Anterior cingulate cortex (tissue), 58 donors: ENCODE measurements at places on chromosomes 5 and 9.
A peak's percentile ranks its signal among the peaks of the same experiment; 100 is the strongest.

DNA sequence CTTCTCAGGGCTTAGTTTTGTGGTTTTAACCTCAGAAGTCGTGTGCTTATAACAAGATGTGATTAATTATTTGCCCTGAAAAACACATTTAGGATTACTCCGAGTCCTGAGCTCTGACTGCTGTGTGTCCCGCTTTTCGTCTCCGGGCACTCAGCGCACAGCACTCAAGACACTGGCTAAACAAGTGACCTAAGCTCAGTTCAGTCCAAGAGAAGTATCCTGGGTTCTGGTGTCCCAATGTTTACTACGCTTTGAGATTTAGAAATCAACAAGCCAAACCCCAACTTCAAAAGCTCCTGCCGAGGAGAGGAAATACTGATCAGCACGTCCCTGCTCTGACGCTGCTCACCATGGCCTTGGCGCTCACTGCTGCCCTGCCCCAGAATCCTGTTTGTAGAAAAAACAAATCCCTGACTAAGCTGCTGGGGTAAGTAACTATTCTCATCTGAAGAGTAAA, 53.2 kb downstream of the IPPK start:
- DNase-seq, result no peak

- no peak for DNase-seq
These were observed 25.8 kb upstream of the FRRS1L start for GRCh38 chr9:109192732-109193361.

- DNase-seq, result no peak
These were observed 13.5 kb upstream of the MAP1B start for GRCh38 chr5:72093824-72094223.

DNA sequence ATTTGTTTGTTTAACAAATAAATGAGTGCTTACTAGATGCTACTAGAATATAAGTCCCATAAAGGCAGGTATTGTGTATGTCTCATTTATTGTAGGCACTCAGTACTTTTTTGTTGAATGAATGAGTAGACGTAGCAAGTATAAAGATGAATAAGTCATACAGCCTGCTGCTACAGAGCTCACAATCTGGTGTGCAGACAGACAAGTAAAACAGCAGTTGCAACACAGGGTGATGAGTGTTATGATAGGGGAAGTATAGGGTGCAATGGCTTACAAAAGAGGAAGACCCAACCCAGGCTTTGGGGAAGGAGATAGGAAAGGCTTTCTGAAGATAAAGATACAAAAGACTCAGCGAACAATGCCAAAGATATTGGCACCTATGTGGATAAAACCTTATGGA, 47.7 kb downstream of the SH3RF2 start:
- DNase-seq, result no peak

DNA sequence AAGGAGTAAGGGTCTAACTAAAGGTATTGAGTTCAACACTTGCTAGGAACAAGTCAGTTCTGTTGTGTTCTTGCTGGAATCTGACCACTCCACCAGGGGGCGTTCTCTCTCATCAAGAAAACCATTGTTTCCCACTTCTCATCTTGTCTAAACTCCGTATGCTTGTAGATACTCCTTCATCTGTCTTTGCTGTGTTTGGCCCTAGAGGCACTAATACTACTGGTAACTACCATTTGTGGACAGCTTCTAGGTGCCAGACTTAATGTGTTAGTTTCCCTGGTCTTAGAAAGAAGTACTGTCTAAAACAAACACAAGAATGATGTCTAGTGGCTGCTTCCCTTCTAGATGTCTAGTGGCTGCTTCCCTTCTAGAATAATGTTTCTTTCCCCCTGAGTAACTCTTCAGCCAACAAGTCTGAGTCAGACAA, 18.7 kb upstream of the PTPDC1 start:
- DNase-seq, result peak; percentile 4

- DNase-seq, result no peak
These were observed 19.3 kb upstream of the F2RL2 start for GRCh38 chr5:76642390-76643040.

DNA sequence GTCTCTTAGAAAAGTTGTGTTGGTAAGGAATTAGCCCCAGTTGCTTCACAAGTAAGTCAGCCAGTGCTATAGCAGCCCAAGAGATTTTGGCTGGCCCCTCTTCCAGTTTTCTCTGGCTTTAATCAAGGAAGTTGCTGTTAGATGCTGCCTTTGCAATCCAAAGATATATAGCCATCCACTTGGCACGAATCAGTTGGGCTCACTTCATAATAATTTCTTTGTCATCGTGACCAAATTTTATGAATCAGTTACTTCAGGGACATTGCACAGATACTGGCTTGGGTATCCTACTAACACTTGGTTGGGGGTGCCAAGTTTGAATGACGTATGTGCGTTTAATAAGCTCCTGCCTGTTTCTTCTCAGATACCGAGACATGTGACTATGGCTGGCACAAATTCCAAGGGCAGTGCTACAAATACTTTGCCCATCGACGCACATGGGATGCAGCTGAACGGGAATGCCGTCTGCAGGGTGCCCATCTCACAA, 81.5 kb downstream of the VCAN start:
- DNase-seq, result no peak

- no peak for DNase-seq
These were observed 80.4 kb downstream of the LRSAM1 start for GRCh38 chr9:127531676-127532075.

GRCh38 chr5:92907938-92908606, 672.9 kb downstream of the NR2F1-AS1 start:
- no peak for DNase-seq

DNA sequence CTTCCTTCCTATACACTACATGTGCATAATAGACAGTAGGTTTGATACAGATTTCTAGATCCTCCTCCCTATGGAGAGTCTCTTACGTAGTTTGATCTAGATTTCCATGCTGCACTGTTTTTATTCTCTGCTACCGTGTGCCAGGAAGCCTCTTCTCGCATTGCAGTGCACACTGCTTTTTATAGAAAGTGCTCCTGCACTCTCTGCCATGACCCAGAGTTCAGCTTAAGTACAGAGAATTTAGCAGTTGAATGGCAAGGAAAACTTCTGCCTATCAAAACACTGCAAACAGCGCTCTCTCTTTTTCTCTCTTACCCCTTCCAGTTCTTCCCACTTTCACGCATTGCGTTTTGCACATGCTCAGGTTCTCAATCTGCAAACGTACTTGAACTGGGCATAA, 187.4 kb downstream of the ARHGAP26 start:
- no peak for DNase-seq
